Fibroblast of pulmonary artery (primary cell): ENCODE measurements at places on chromosomes 2 and 18.

- no peak for DNase-seq
Measured at GRCh38 chr18:27595113-27595838, 410.2 kb upstream of the CHST9 start.

GRCh38 chr18:50862401-50862800, 16.5 kb upstream of the ME2 start:
- no peak for DNase-seq

- DNase-seq, result peak; percentile 18
Measured at GRCh38 chr2:289362-290089, 1.6 kb upstream of the ALKAL2 start.

- peak; percentile 29 for DNase-seq
Measured at GRCh38 chr2:30679426-30680088, 127.7 kb downstream of the CAPN13 start.

DNA sequence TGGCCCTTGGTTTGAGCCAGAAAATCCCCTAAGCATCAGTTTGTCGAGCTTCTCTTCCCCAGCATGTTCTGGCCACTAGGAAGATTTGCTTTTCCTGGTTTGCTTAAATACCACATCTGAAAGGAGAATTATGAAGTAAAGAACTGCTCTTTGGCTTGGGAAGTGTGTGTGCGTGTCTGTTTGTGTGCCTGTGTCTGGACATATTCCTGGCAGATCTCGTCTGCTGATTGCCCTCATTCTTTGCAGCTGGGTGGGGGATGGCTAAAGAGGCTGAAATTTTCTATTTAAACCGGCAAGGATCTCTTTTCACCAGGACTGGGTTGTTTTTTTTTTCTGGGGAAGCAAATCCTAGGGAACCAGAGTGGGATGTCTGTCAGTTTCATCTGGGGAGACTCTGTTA, 57.3 kb upstream of the MBOAT2 start:
- DNase-seq, result no peak
